ENCODE measurements at places on chromosomes 1 and 21. TPM values are rescaled to one million over a fixed set of nuclear protein-coding genes. Genes with fewer than 3 reads are reported as not detected.

DNA sequence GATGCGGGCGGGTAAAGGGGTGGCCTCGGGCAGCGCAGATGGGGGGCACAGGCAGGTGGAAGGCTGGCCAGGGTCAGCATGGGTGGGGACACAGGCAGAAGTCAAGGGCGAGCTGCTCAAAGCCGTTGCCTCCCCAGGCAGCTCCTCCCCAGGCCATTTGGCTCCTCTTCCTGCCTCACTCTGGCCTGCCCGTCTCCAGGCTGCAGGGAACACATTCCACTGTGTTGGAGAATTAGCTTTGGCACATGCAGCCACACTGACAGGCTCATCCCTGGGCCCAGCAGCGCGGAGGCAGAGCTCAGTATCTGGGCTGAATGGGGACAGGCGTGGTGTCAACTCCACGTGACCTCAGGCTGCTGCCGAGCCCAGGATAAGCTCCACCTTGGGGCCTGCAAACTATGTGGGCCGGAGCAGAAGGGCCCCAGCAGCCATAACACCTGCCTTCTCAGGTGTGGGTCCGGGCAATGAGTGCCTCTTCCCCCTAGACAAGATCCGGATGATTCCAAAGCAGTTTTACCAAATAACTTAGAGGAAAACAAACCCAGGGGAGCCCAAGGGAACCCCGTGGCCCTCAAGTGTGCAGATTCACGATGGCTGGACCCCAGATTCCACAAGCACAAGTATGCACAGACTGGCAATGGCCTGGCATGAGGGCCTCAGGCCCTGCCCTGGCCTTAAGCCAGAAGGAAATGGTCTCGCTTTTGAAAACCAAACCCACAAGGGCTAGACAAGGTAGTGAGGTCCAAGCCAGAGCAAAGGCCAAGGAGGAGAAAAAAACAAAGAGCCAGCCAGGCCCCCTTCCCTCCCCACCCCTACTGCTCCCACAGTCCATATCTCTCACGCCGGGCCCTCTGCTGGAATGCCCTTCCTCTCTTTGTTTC is 40.2 kb downstream of the HSPG2 start:
- H3K4me3 ChIP-seq, result no peak overlapping the region
- H3K27ac ChIP-seq, result peak overlapping the region; percentile 33
- H3K36me3 ChIP-seq, result peaks cover 15% of the 10 kb centered on the region
- DNase-seq, result peak; percentile 35

The MYBPHL gene
- not detected for total RNA-seq

DNA sequence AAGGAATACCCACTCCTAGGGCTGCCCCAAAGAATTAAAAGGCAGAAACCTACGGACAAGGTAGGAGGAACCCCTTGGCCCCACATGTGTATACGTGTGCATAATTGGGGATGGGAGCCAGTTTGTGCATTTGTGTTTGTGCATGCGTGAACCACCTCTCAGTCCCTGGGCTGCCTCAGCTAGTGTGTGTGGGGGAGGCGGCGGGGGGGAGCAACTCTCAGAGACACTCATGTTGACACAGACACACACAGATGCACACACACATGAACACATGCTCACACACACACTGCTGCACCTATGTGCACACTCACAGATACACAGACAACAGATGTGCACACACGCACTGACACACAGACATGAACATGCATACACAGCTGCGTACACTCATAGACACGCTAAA is 5.1 kb downstream of the LDLRAD1 start:
- no peaks in the 10 kb centered on the region for H3K4me1 ChIP-seq
- no peak for DNase-seq
- no peak overlapping the region for H3K4me3 ChIP-seq
- peaks cover 22% of the 10 kb centered on the region for H3K27me3 ChIP-seq
- H3K27ac ChIP-seq, result no peak overlapping the region

DNA sequence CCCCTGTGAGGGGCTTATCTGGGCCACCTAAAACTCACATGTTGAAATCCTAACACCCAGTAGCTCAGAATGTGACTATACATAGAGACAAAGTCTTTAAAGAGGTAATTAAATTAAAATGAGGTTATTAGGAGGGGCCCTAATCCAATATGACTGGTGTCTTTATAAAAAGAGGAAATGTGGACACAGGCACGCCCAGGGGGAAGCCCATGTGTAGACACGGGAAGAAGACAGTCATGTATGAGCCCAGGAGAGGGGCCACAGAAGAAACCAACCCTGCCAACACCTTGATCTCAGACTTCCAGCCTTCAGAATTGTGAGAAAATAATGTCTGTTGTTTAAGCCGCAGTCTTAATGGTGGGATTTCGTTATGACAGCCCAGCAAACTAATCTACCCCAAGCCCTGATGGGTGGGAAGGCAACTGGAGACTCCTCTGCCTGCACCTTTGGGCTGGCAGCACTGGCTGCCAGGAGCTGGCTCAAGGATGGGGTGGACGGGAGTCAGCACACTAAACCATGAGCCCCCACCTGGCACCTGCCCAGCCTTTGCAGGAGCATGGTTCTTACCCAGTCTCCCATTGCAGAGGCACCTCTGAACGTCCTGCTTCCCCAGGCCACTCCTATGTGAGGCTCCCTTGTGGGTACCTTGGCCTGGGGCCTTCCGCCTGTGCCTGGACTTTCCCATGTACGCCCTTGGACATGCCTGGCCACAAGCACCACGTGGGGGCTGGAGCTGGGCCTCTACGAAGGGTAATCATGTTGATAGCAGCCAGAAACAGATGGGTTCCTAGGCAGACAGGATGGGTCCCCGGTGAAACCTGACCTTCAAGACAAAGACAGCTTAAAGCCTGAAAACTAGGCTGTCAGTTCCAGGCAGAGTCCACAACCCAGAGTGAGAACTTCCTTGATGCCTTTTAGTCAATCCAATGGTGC is 57.1 kb upstream of the DMRTB1 start:
- H3K27ac ChIP-seq, result no peak overlapping the region
- DNase-seq, result no peak
- no peaks in the 10 kb centered on the region for H3K4me1 ChIP-seq

DNA sequence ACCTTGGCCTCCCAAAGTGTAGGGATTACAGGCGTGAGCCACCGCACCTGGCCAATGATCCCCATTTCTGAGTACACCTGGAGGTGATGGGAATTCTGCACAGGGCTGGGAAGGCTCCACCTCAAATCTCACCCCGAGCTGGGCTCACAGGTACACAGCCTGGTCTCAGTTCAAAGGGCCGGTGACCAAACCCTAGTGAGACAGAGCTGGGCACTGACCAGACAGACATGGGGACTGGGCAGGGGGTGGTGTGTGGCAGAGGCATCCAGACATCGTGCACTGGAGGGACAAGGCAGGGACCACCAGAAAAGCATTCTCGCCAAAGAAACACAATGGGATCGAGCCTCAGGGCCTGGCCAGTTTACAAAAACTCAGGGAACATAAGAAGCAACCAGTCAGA is 17.2 kb downstream of the LSS start:
- no peak overlapping the region for H3K4me3 ChIP-seq
- DNase-seq, result no peak
- peaks cover 51% of the 10 kb centered on the region for H3K36me3 ChIP-seq
- H3K27ac ChIP-seq, result no peak overlapping the region

DNA sequence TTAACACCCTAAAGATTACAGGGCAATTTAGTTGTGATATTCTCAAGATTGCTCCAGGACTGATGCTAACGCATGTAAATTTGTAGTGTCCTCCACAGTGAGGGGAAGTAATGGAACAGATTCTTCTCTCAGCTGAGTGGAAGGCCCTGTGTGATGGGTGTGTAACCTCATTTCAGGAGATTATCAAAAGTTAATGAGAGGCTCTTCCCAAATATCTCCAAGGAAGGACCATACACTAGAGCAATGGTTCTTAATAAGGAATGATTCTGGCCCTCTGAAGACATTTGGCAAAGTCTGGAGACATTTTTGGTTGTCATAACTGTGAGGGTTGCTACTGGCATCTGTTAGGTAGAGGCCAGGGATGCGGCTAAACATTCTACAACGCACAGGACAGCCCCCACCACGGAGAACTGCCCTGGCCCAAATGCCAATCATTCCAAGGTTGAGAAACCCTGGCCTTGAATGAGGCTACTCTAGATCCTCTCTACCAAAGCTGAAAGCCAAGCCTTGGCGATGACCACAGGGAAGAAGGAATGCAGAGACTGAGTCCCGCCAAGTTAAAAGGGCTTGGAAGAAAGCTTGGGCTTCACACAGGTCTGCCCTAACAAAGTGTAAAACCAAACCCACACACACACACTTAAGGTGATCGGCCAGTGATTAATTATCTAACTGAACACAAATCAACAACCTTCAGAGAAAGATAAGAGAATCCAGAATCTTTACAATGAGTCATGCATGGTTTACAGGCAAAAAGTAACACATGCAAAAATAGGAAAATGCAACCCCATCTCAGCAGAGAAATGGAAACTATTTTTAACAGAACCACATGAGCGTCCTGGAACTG is 135.8 kb downstream of the SYF2 start:
- H3K27ac ChIP-seq, result no peak overlapping the region
- no peaks in the 10 kb centered on the region for H3K4me1 ChIP-seq
- H3K27me3 ChIP-seq, result peaks cover 6% of the 10 kb centered on the region
- no peak overlapping the region for H3K4me3 ChIP-seq

The PDPN gene
- 7.4 TPM for total RNA-seq

DNA sequence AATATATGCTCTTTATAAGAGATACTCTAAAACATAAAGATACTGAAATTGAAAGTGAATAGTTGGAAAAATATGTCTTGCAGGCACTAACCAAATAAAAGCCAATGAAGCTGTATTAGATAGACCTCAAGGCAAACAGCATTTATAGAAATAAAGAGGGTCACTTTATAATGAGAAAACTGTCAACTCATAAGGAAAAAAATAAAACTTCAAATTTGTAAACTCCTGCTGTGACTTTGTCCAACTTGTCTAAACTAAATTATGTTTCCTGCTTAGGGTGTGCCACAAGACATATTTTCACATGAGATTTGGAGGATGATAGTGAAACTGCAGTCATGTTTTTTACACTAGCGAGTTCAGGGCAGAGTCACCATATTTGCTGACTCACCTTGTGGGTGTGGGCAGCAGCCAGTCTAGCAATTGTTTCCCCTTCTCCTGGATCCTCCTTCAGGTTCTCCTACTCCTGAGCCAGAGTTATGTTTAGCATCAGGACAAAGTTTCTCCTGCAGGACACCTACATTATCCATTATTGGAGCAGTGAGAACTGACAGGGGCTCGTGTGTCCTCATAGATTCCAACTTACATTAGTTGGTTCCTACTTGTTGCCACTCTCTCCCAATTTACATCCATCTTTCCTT is 43.8 kb downstream of the CD53 start:
- no peaks in the 10 kb centered on the region for H3K27me3 ChIP-seq
- H3K36me3 ChIP-seq, result no peaks in the 10 kb centered on the region
- H3K4me1 ChIP-seq, result no peaks in the 10 kb centered on the region
- no peak overlapping the region for H3K27ac ChIP-seq
- DNase-seq, result peak; percentile 32

DNA sequence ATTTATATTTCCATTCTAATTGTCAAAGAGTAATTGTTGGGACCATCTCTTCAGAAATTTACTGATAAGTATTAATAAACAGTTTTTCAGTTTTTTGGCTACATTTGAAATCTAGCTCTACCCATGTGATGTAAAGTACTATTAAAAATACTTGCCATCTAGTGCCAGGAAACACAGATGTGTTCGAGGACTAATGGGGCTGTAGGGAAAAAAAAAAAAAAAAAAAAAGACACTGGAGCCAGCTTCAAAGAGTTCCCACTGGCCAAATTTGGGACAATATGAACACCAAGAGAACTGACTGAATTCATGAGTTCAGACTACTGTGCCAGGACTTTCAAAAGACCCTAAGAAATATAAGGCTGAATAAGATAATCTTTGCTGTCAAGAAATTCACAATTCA is 65.2 kb upstream of the GFI1 start:
- H3K27ac ChIP-seq, result no peak overlapping the region
- H3K4me1 ChIP-seq, result no peaks in the 10 kb centered on the region
- H3K4me3 ChIP-seq, result no peak overlapping the region
- DNase-seq, result no peak
- H3K36me3 ChIP-seq, result no peaks in the 10 kb centered on the region

DNA sequence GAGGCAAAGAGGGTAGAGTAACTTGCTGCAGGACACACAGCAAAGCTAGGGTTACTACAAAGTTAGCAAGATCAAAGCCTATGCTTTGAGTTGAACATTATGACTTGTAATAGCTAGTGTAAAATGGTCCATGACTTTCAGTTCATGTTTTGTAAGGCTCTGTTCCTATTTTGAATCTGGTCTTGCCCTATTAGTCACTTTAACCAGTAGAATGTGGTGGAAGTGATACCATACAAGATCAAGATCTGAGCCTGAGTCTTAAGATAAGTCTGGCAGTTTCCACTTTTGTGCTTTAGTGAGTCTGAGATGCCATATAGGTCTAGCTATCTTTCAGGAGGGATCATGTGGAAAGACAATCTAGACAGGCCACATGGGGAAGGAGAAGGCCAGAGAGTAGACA is 282.1 kb upstream of the BRINP3 start:
- no peak overlapping the region for H3K27ac ChIP-seq
- no peaks in the 10 kb centered on the region for H3K36me3 ChIP-seq
- no peaks in the 10 kb centered on the region for H3K27me3 ChIP-seq
- H3K4me1 ChIP-seq, result no peaks in the 10 kb centered on the region
- no peak for DNase-seq

GRCh38 chr1:64956010-64956640 is 10.2 kb downstream of the JAK1 start:
- no peaks in the 10 kb centered on the region for H3K27me3 ChIP-seq
- H3K27ac ChIP-seq, result no peak overlapping the region
- DNase-seq, result peak; percentile 35

GRCh38 chr1:228452194-228453021 is 34.8 kb upstream of the RNF187 start:
- H3K36me3 ChIP-seq, result no peaks in the 10 kb centered on the region
- peak; percentile 28 for DNase-seq
- H3K4me1 ChIP-seq, result peaks cover 4% of the 10 kb centered on the region
- H3K27ac ChIP-seq, result no peak overlapping the region

- H3K4me1 ChIP-seq, result no peaks in the 10 kb centered on the region
- H3K27ac ChIP-seq, result no peak overlapping the region
- no peaks in the 10 kb centered on the region for H3K36me3 ChIP-seq
- DNase-seq, result no peak
- no peaks in the 10 kb centered on the region for H3K27me3 ChIP-seq
Observed at GRCh38 chr1:28021064-28021463, 61.3 kb downstream of the XKR8 start.

GRCh38 chr1:231879296-231879695 is 252.7 kb downstream of the DISC1 start:
- no peaks in the 10 kb centered on the region for H3K27me3 ChIP-seq
- no peak overlapping the region for H3K4me3 ChIP-seq
- H3K27ac ChIP-seq, result no peak overlapping the region
- no peaks in the 10 kb centered on the region for H3K36me3 ChIP-seq

The LINGO4 gene
- total RNA-seq, result not detected
